ENCODE measurements at places on chromosomes 5 and 9.

DNA sequence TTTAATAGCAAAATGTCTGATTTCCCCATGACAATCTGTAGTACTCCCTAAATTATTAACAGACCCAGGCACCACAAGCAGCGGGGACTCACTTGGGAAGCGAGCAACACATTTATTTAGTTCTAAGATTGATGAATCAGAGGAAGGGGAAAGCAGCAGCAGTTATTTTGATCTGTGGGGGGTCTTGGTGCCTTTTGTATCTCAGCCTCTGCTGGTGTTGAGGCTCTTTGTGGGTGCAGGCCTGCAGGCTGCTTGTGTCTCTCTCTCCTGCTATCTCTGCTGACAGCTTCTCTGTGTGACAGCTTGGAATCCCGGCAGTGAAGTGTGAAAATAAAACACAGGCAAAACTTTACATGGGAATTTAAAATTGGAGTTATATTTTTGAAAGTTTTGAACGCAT lies 878.2 kb upstream of the DMAC1 start:
- DNase-seq, result no peak

DNA sequence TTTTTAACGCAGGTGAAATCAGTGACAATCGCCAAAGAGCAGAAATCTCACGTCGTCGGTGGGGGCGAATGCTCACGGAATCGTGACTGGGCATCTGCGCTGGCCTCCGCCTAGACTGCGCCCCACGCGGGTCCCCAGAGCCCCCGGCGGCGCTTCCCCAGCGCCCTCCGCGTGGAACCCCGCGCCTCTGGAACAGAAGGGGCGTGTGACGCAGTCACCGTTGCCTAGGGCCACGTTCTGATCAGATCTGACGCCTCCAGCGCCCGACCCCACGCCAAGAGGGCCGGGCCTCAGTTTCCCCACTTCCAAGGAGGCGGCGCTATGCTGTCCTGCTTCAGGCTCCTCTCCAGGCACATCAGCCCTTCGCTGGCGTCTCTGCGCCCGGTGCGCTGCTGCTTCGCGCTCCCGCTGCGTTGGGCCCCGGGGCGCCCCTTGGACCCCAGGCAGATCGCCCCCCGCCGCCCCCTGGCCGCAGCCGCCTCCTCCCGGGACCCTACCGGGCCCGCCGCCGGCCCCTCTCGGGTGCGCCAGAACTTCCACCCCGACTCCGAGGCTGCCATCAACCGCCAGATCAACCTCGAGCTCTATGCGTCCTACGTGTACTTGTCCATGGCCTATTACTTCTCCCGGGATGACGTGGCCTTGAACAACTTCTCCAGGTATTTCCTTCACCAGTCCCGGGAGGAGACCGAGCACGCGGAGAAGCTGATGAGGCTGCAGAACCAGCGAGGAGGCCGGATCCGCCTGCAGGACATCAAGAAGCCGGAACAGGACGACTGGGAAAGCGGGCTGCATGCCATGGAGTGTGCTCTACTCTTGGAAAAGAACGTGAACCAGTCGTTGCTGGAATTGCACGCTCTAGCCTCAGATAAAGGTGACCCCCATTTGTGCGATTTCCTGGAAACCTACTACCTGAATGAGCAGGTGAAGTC lies at the start of gene FTMT:
TSS of gene FTMT (plus strand) at position 240 of the 932 bp plus-strand sequence. CDS start at position 322, 82 bp downstream.
- peak; percentile 51 for DNase-seq

GRCh38 chr9:86983249-86983619 lies 35.9 kb upstream of the GAS1 start:
- DNase-seq, result no peak

DNA sequence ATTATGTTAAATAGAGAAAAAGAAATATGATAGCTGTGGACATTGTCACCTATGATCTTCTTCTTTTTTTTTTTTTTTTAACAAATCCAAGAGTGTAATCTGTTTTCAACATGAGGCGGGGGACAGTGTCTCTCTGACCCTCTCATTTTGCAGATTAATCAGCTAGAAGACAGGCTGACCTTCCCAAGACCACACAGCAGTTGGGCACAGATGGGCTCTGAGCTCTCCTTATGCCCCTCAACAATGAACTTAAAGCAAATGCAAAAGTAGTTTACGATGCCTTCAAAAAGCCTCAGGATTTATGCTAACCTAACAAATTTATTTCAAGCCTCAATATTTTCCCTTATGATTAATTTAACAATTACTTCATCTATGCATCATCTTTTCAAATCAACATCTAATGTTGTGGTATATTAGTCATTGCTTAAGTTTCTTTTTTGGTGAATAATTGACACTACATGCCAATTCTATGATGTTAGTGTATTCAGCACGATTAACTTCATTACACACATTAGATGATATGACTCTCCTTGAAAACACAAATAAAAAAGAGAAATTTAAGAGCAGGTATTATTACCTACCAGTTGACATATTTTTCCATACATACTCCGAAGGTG lies 7.4 kb downstream of the NFIL3 start:
- no peak for DNase-seq

DNA sequence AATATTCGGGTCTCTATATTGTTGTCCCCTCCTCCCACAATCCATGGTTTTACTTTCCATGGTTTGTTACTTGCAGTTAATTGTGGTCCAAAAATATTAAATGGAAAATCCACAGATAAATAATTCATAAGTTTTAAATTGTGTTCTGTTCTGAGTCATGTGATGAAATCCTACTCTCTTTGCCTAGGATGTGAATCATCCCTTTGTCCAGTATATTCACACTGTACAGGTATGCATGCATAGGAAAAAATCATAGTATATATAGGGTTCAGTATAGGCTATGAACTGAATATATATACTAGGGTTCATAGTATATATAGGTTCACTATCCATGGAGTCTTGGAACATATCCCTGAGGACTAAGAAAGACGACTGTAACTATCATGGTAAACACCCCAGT lies 19.6 kb downstream of the INSYN2B start:
- DNase-seq, result no peak

GRCh38 chr9:117869287-117869686 lies 165.1 kb downstream of the TLR4 start:
- no peak for DNase-seq

DNA sequence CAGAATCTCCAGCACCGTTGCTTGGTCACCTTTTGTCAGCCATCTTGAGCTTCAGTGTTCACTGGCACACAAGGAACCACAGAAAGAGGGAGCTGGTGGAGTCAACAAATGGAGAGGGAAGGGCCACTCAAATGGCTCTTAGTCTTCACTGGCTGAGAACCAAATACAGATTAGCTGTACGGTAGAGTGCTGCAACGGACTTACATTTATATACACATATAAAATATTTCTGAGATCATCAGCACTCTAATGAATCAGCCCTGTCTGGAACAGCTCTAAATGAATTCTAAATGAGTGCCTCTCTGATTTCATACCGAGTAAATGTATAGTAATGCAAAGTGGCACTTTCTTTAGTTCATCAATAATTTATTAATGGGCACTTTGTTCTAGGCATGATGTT lies 24.8 kb downstream of the KCTD16 start:
- DNase-seq, result no peak

DNA sequence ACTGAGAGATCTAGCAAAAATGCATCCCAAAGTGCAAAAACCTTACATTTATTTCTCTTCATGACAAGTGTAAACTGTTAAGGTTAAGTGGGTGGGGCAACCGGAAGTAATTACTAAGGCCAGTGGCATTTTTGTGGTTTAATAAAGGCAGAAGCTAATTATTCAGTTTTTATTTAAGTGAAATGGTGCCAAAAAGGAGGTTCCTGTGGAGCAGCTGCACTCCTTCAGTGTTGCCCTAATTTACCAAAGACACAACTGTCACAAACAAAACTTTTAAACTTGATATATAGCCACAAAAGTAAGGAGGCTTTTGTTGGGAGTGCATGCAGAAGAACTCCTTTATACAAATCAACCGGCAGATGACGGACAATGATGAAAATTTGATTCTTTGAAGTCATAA lies 81.6 kb downstream of the NDUFS4 start:
- no peak for DNase-seq

DNA sequence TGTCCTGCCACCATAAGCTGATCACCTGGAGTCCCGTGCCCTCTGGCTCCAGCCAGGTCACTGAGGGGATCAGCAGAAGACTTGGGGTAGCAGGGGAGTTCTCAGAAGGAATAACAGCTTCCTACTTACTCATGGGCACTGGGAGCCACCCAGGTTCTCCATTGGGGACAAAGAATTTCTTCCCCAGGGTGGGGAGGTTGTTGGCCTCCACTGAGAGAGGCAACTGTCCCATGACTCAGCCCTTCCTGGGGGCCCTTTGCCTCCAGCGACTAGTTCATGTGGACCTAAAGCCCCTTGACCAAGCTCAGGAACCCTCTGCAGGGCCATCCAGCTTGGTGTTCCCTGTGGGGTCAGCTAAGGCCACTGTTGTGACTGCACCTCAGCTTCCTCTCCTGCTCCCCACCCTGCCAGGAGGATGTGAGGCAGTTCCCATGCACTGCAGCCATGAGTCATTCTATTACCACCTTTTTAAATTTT lies 175.0 kb downstream of the AUH start:
- DNase-seq, result no peak

- no peak for DNase-seq
Observed at GRCh38 chr5:159982421-159983173, 26.3 kb upstream of the TTC1 start.

DNA sequence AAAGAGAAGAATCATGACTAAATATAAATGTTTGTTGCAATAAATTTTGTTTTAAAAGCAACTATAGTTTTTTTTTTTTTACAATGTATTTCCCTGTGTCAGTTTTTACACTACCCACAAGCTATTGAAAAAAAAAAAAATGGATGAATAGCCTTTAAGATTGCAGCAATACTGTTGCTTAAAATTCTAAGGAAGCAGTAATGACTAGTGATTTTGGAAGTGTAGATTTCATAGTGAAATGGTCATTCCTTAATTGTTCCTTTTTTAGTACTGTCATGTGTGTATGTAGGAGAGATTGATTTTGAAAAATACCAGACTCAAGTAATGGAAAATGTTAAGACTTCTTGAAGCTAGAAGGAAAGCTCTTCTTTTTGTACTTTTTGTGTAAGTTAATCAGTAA lies 53.1 kb downstream of the NDUFS4 start:
- DNase-seq, result no peak

DNA sequence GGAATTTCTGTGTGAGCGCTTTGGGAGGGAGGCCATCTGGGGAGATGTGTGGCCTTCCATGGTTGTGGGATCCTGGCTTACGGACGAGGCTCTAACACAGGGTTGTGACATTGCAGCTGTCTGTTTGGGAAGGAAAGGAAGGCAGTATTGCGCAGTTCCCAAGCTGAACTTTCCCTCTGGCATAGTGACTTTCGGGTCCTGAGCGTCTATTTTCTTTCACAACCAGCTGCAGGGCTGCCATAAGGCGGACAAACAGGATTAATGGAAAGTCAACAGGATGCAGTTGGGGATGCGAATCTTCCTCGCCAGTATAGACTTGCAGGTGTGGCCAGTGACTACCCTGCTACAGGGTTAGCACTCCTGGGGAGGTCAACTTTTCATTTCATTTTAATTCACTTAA lies 25.9 kb downstream of the CCT5 start:
- DNase-seq, result no peak

DNA sequence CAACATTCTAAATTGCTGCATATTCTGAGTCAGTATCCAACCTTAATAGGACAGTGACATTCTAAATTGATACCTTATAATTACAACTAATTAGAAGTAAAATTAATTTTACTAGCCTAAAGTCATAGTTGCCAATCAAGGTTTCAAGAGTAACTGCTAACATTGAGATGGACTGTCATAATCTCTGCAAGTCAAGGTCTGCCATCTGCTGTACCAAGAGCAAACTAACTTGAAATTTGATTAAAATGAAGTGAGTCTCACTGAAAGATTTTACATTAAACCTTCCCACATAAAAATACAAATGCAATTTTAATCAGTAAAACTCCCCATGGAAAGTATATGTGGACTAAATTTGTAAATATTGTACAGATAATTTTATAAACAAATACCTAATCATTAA lies 235.3 kb downstream of the PRDM9 start:
- no peak for DNase-seq

- DNase-seq, result no peak
Observed at GRCh38 chr5:152869971-152870370, 464.9 kb upstream of the NMUR2 start.

- no peak for DNase-seq
Observed at GRCh38 chr5:43704243-43704642, 101.3 kb downstream of the NNT start.

GRCh38 chr5:2134543-2135292 lies 252.0 kb upstream of the IRX4 start:
- DNase-seq, result no peak

DNA sequence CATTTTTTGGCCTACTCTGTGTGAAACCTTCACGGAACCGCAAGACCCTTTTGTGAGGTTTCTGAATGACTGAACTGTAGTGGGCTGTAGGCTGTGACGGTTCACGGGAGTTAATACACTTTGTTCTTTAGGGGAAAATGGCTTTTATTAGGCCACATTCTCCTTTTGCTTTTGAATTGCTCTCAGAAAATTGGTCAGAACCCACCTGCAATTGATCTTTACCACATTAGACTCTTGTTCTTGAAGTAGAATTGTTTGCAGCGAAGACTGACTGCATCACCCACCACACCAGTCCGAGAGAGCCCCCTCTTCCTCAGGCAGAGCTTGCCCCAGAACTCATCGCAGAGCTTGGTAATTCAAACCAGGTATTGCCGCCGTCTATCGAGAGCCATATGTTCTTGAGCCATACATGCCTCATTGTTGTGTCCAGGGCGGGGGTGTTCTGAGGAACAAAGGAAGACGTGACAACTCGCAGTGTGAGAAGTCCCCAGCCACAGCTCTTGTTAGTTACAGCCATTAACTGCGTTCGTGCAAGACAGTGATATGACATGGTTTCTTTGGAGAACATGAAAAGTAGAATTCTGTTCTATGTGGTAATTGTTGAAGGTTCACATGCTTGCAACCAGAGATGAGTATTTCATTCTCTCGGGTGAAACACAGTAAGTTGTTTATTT lies 166.4 kb upstream of the OTULINL start:
- no peak for DNase-seq

DNA sequence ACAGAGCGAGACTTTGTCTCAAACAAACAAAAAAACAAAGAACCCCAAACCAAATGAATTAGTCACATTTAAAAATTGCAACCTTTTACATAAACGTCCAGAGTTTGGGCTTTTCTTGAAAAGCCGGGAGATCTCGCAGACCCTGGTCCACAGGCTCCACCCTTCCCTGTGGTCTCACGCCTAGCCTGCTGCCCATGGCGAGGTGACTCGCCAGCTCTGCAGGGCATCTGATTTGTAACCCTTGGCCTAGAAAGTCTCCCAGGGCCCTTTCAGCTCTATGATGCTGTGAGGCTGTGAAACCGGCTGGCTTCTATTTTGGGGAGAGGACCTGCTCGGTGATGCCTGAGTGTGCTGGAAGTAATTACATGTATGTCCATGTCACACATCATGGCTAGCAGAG lies 44.7 kb upstream of the PHYKPL start:
- DNase-seq, result no peak

DNA sequence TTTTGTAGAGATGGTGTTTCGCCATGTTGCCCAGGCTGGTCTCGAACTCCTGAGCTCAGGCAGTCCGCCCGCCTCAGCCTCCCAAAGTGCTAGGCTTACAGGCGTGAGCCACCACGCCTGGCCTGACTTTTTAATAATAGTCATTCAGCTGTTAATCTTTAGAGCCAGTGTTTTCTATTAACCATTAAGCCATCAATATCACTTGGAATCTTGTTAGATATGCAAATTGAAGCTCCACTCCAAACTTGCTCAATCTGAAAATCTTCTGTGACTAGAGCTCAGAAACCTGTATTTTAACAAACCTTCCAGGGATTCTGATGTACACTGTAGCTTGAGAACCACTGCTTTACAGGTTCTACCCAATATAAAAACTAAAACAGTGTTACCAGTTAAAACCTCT lies 113.5 kb downstream of the CDC42SE2 start:
- no peak for DNase-seq

GRCh38 chr9:86135371-86135770 lies 36.0 kb upstream of the GOLM1 start:
- DNase-seq, result no peak

- no peak for DNase-seq
Observed at GRCh38 chr9:8096091-8096490, 296.5 kb upstream of the DMAC1 start.
